Iris pigment epithelial cell (primary cell): ENCODE measurements at places on chromosomes 13 and 19.

DNA sequence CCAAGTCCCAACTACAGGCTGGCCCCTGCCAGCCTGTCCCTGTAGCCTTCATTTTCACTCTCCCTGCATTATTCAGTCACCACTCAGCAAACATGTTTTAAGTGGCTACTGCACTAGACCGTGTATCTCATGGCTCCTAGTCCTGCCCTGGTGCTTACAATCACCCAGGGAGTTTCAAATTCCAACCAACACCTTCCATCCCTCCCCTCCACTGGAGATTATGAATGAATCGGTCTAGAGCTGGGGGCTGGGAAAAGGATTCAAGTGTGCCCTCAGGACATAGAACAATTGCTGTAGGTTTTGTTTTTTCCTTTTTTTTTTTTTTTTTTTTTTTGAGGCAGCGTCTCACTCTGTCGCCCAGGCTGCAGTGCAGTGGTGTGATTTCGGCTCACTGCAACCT is 15.0 kb upstream of the TNFAIP8L1 start:
- DNase-seq: no peak

GRCh38 chr13:73273745-73274144 is 214.9 kb downstream of the KLF5 start:
- peak; percentile 96 for DNase-seq

GRCh38 chr13:42812316-42812715 is 30.9 kb downstream of the FAM216B start:
- peak; percentile 54 for DNase-seq

- peak; percentile 9 for DNase-seq
Measured at GRCh38 chr19:42658076-42658475, 63.4 kb upstream of the CEACAM8 start.

DNA sequence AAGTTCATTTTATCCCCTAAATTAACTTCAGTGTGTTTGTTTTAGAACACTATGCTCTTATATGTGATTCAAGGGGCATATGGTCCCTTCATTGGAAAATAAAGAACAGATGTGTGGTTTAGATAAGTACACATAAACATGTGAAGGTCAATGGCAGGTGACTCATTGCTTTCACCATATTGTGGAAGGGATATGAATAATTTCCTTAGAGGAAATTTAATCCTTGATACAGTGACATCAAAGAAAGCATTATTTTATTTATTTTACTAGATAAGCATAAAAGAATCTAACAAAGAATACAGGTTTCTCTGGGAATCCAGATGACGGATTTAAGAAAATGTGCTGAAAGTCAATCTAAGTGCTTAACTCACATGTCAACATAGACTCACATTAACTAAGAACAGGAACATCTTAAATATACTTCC is 373.5 kb downstream of the KCTD12 start:
- peak; percentile 99 for DNase-seq

DNA sequence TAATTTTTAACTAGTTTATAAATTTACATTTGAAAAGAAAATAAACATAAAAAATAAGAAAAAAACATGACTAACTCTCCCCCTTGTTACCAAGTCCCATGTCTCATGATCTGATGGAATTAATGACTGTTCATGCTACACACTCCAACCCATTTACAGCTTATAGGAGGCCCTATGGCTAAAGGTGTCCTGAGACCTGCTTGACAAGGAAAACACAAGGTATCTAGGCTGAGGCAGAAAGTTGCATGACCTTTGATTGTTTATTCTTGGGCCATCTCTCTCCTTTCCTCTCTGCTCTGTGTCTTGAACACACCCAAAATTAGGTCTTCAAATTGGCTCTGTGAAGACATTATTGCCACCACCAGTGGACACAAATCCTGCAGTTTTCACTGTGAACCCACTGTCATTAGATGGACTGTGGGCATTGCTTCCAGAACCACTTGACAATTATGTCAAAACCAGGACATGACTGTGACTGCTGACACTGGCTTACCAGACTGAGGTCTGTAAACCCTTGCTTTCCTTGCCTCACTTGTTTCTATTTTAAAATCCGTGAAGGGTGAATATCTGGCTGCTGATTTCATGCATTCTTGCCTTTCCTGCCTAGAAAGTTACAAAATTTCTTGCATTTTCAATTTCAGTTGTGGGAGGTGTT is 386.5 kb upstream of the SPRY2 start:
- DNase-seq: no peak

DNA sequence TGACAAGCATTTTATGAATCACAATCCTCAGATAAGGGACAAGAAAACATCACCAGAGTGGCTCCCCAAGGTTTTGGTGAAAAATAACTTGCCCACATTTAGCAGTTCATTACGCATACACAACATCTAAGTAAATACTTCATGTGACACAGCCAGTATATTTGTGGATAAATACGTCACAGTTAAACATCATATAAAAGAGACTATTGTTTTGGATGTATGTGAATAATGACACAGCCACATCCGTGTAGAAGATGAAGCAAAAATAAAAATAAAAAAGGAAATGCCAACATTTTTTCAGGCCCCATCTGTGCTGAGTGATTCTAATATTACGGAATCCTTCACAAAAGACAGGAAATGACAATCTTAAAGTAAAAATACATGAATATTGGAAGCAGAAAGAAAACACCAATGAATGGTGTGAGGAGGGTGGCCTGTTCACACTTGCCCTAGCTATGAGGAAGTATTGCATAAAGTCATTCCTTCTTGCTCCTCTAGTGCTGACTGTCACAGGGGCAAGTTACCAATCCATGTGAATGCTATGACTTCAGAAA is 457.1 kb downstream of the KLF12 start:
- DNase-seq: peak; percentile 68

- no peak for DNase-seq
Measured at GRCh38 chr19:50607388-50607787, 32.3 kb downstream of the SYT3 start.

GRCh38 chr19:3346677-3347353 is 19.6 kb upstream of the NFIC start:
- DNase-seq: no peak

DNA sequence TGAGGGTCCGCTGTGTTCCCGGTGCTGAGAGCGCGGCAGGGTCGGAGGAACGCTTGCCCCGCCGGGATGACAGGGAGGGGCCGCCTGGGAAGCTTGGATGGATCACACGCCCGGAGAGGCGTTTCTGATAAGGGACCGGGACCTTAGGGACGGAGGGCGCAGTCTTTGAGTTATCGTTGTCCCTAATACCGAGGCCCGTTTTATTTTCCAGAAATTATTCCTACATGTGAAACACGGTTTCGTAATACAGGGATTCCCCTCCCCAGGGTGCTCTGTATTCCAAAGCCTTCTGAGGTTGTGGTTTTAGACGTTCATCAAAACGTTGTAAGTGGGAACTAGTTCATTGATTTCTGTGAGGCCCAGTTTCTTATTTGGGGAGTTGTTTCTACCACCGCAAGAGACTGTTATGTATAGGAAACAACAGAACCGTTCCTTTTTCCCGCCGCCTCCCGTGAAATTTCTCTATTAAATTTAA is 752 bp downstream of the PDCD5 start:
- peak; percentile 70 for DNase-seq

- DNase-seq: no peak
Measured at GRCh38 chr19:32154418-32154817, 191.0 kb upstream of the ZNF507 start.

GRCh38 chr13:39353988-39354387 is 249.0 kb downstream of the LHFPL6 start:
- DNase-seq: peak; percentile 79

- no peak for DNase-seq
Measured at GRCh38 chr13:112917056-112917664, 51.9 kb upstream of the MCF2L start.

- no peak for DNase-seq
Measured at GRCh38 chr19:3263866-3264265, 39.4 kb downstream of the CELF5 start.

DNA sequence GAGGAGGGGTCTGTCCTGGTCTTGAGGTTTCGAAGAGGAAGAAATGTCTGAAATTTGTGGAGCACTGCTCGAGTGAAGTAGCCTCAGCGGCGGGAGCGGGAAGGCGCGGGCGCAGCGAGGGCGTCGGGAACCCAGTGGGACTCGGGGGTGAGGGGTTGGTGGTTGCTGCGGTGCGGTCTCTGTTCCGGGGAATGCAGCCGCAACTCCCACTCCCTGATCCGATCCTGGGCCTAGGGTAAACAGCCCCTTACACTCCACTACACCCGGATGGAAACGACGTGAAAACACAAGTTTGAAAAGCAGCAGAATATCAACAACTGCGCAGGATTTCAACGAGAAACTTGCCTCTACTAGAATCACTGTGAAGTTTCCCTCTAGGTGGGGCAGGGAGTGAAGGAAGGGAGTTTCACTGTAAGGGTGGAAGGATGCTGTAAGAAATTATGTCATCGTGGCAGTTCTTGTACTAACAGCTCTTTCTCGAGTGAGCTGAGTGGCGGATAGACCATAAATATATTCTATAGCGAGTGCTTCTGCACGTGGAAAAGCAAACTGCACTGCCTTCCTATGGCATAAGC is 2.0 kb upstream of the KLF12 start:
- peak; percentile 74 for DNase-seq

DNA sequence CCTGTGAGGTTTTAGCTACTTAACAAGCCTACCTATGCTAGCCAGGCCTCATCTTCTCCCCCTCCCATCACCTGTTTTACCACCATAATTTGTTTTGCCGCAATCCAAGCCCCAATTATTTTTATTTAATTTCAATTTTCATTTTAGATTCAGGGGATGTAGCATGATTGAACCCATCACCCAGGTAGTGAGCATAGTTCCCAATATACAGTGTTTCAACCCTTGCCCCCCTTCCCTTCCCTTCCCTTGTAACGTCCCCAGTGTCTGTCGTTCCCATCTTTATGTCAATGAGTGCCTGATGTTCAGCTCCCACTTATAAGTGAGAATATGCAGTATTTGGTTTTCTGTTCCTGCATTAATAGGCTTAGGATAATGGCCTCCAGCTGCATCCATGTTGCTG is 885.0 kb downstream of the UQCRFS1 start:
- no peak for DNase-seq

- no peak for DNase-seq
Measured at GRCh38 chr19:50717026-50717723, 2.4 kb downstream of the SHANK1 start.

DNA sequence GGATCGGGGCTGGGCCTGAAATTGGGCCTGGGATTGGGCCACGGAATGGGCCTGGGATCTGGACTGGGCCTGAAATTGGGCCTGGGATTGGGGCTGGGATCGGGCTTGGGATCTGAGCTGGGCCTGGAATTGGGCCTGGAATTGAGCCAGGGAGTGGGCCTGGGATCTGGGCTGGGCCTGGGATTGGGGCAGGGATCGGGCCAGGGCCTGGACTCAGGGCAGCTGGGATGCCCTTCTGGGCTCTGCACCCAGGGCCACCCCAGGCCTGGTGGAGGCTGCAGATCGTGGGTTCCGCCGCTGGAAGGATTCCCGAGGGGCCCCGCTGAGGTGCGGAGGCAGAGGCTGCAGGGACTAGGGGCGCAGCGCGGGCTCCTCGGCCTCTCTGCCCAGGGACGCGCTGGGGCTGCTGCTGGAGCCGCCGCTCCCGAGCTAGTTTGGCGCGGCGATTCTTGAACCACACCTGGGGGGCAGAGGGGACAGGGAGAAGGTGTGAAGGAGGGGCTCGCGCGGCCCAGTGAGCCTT is 1.8 kb downstream of the TPRX1 start:
- no peak for DNase-seq

DNA sequence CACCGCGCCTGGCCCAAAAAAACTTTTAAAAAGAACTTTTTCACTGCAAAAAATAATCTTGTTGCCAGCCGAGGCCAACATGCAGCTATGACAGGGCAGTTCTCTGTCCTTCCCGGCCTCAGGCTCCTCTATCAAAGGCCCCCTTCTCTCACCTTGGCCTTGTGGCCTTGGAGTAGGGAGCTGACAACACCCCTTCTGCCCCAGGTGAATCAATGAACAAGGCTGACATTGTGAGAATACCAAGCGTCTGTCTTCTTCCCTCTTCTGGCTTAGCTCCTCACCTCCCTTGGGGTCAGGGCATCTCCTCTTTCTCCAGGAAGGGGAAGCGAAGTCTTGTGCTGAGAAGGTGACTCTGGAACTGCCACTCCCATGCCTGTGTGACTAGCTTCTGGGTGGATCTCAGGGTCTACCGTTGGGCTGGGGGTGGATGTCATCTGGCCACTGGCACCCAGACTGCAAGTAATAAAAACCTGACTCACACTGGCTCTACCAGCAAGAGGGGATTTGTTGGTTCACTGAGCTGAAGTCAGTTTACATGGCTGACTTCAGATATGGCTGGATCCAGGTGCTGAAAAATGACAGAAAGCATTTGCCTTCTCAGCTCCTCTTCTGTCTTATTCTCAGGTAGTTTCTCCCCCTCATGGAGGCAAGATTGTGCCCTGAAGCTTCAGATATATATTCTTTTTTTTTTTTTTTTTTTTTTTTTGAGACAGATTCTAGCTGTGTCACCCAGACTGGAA is 6.3 kb downstream of the C19orf38 start:
- DNase-seq: no peak

- peak; percentile 95 for DNase-seq
Measured at GRCh38 chr19:49339301-49340068, 4.3 kb downstream of the CD37 start.

DNA sequence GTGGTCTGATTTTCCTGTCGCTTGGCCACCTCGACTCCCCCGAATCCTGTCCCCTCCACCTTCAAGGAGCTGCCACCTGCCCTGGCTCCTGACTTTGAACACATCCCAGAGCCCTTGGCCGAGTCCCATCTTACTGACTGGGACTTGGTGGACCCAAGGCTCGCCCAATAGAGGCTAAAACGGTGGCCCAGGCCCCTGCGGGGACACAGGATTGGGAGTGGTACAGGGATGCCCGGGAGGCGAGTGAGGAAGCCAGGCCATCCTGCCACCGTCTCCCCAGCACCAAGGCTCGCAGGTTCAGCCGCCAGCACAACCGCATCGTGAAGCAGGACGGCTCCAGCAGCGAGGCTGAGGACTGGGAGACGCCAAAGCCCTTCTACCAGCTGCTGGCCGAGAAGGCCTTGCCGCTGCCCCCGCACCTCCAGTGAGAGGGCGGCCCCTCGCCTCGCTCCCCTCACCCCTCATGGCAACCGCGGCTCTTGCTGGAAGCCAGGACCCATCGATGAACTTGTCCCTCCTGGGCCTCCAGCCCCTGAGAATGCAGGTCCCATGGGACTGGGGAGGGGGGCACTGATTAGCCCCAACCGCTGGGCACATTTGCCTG is 5.3 kb downstream of the SIX5 start:
- DNase-seq: no peak

DNA sequence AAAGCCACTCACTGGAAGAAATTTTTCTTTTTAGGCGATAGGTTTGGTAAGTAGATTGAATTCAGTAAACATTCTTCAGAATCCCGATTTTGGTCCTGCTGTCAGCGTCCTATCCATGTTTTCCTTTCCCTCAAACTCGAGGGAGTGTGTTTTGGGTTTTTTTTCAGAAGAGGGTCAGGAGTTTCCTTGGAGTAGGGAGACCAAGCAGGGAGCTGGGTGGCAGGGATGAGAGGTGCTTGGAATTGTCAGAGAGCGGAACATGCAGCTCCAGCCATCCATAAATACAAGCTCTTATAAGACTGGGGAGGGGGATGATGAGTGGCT is 1.6 kb upstream of the PCDH8 start:
- no peak for DNase-seq

GRCh38 chr19:1408300-1409203 is 1.2 kb downstream of the DAZAP1 start:
- DNase-seq: peak; percentile 73

GRCh38 chr19:50739914-50740426 is 16.8 kb downstream of the CLEC11A start:
- DNase-seq: no peak

GRCh38 chr13:93217721-93218261 is 8.8 kb upstream of the GPC6 start:
- no peak for DNase-seq
